ENCODE measurements at places on chromosomes 12 and 14.

GRCh38 chr14:102508774-102509745, 516 bp downstream of the ANKRD9 start:
- DNase-seq = peak; percentile 44

DNA sequence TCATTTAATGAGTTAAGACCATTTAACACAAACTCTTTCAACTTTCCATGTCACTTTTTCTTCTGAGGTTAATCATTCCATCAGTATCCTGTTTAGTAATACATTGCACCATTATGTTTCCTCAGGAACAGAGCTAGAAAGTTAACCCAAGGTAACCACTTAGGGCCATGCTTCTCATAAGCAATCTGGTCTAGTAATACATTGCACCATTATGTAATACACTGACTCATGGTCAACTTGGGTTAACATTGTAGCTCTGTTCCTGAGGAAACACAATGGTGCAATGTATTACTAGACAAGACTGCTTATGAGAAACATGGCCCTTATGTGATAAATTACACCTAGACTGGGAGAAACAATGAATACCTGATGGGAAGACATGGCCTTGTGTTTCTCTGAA, 21.7 kb downstream of the ERH start:
- DNase-seq = peak; percentile 94

- DNase-seq = peak; percentile 52
Observed at GRCh38 chr12:6377667-6377994, 2.3 kb upstream of the SCNN1A start.

GRCh38 chr14:91170504-91171121, 56.7 kb downstream of the DGLUCY start:
- DNase-seq = no peak

DNA sequence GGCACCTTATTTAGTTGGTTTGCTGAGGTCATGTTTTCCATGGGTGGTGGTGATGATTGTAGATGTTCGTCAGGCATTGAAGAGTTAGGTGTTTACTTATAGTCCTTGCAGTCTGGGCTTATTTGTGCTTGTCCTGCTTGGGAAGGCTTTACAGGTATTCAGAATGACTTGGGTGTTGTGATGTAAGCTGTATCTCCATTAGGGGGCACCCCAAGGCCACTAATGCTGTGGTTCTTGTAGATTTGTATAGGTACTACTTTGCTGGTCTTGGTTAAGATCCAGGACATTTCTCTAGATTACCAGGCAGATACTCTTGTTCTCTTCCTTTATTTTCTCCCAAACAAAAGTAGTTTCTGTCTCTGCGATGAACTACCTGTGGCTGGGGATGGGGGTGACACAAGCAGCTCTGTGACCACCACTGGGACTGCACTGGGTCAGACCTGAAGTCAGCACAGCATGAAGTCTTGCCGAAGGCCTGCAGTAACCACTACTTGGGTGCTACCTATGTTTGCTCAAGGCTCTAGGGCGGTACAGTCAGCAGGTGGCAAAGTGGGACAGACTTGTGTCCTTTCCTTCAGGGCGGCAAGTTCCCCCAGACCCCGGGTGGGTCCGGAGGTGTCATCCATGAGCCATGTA, 35.8 kb upstream of the FBXO33 start:
- peak; percentile 61 for DNase-seq

DNA sequence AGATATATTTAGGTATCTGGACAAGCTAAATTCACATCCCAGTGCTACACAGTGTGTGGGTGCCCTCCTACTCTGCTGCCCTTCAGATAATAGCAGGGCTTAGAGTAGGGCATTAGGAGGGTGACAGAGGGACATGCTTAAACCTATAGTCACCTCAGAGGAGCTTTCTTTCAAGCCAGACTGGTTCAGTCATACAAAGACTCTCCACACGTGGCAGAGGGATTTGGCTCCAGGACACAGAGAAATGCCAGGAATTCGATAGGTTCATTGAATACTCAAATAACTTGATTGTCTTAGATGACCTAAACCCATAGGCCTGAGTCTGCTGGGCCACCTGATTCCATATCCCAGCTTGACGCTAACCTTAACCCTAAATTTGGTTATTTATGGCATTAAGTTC, 163.5 kb downstream of the TPH2 start:
- DNase-seq = no peak

GRCh38 chr12:85006206-85006605, 29.9 kb downstream of the TSPAN19 start:
- no peak for DNase-seq

DNA sequence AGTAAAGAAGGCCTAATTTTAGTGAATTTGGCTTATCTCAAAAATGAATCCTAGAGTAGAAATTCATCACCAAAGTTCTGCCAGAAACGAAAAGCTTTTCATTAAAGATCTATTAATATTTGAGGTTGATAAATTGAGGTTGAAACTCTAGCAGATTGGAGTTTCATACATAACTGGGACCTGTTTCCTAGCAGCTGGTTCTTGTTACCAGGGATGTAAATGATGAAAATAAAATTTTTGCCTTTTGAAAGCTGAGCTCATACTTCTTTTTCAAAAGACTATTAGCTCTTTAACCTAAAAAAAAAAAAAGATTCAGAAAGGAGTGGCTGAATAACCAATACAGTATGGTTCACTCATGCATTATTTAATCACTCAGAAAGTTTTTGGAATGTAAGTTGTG, 98.3 kb downstream of the PTGER2 start:
- no peak for DNase-seq

DNA sequence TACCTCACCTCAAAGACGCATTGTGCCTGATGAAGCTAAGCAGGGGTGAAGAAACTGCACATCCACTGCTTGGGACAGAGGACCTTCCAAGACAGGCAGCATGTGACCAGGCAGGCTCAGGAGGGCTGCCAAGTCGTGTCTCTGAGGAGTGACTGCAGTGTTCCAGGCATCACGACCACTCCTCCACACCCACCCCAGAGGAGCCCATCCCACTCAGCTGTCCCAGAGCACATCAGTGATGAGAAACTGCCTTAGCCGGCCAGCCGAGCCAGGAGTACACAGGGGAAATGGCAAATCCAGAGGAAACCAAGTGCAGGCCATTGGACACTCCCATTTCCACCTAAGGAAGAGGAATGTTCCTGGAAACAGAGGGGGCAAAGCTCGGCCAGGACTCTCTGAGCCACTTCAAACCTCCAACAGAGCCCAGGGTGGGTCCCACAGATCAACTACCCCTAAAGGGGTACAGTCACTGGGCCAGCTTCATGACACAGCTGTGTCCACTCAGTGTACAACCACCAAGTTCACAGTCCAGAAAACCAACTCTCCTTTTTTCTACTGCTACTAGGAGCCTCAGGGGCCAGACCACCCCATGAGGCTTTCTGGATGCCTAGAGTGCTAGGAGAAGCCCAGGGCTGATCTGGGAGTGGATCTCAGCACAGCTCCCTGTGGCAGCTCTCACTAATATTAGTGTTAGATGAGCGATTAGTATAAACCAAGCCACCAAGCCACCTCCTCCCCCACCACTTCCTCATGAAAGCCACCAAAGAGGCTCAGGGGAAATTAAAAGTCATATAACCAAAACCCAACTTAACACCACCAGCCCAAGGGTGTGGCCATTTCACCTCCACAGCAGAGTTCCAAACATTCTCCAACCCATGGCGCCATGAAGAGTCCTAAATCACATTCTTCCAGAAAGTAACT, 15.4 kb downstream of the PXN start:
- DNase-seq = no peak

DNA sequence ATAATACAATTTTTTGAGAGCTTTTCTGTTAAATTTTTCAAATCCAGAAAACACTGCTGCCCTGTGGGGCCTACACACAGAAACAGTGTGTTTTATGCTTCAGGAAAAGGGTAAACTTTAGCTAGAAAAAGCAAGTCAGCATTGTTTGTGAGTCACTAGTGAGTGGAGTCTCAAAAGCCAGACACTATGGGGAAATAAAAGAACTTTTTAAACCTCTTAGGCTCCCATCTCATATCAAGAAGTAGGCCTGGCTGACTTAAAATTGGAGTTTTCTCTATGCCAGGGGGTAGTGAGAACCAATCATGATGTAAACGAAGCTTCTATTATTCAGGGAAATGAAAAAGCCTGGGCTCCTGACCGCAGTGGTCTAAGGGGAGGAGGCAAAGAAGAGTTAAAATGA, 12.6 kb downstream of the GPR65 start:
- no peak for DNase-seq

- no peak for DNase-seq
Observed at GRCh38 chr14:68065322-68065721, 245.7 kb downstream of the RAD51B start.

DNA sequence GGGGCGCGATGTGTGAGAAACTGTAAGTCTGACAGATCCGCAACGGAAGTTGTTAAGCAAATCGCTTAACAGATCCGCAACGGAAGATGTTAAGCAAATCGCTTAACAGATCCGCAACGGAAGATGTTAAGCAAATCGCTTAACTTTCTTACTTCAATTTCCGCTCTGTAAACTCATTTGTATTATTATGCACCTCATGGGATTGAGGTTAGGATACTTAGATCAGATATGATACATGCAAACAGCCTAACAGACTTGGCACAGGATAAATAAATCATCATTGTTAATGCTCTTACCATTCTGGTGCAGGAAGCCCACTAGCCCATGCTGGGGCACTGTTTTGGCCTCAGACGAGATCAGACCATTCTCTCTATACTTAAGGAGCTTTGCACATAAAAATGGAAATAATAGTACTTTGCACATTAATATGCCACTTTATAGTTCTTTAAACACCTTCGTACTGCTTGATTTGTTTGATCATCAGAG, 399 bp downstream of the NCAPD2 start:
- DNase-seq = peak; percentile 37

- DNase-seq = peak; percentile 44
Observed at GRCh38 chr14:34012978-34013720, 62.3 kb upstream of the EGLN3 start.

DNA sequence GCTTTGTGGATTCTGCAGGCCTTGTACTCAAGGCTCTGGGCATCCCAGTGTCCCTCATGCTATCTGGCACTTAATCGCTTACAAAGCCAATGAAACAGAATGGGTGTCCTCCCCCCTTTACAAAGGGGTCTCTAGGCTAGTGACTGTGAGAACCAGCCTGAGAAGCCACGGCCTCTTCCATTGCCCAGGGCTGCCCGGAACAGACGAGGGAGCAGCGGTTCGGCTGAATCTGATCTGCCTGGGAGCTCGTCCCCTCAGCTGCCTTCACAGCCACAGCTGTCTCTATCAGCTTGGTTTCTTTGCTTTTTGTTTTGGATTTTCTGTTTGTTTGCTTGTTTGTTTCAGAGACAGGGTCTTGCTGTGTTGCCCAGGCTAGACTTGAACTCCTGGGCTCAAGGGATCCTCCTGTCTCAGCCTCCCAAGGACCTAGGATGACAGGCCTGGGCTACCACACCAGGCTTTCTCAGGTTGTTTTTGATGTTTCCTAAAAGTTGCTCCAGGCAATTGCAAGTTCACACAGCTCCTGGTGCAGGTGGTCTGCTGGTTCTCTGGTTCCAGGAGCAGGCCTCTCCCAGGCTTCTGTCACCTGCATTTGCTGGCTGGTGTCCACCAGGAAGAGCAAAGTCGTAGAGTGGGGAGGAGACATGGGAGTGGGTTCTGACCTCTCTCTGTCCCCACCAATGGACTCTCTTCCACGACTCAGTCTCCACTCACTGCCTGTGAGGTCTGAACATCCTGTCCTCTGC, 10.9 kb upstream of the RIN3 start:
- DNase-seq = peak; percentile 3

- DNase-seq = no peak
Observed at GRCh38 chr12:10891937-10892336, 7.9 kb upstream of the PRH1 start.

DNA sequence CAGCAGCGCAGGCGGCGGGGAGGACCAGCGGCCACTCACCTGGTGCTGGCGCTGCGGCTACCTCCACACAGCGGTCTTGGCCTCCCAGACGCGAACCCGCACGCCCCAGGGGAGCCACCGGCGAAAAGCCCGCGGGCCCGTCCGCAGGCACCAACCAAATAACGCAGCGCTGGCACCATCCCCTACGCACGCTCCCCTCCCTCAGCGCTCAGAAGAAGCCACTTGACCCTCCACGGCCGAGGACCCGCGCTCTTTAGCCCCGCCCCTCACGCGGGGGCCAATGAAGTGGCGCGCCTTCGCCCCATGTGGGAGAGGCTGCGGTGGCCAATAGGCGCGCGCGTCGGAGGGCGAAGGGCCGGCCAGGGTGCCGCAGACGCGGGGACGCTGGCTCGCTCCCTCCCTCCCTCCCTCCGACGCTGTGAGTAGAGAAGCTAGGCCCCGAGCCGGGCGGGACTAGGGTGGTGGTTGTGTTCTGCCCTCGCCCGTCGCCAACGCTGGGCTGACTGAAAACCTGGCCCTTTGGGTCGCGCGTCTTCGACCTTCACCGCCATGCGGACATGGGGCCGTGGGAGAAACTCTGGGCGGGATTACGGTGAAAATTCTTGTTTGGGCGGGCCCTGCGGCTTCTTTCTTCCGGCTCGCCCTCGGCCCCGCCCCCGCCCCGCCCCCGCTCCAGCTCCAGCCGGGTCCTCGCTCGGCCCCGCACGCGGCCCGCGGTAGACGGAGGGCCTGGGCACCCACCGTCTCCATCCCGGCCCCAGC, at the start of the genes DMAC2L and L2HGDH:
DMAC2L (plus strand) TSS at position 353 of the 762 bp plus-strand sequence. CDS start 9,164 bp downstream, outside the sequence.
L2HGDH (minus strand) TSS at position 258 of the 762 bp plus-strand sequence; CDS start at position 179, 79 bp downstream.
- DNase-seq = peak; percentile 95

DNA sequence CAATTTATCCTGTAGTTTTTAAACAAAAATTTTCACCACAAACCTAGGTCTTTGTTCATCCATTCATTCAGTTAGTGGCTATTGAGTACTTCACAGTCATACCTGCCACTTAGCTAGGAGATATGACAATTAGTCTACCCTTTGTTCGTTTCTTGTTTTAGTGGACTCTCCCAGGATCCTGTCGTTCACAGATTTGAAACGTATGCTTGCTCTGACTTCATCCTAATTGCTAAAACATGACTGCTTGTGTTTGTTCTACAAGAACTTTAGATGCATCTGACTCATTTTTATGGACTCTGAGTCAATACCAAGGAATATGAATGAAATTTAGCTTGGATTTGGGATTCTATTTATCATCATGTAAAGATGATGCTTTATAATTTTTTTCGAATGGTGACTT, 69.5 kb downstream of the TBC1D30 start:
- peak; percentile 10 for DNase-seq

DNA sequence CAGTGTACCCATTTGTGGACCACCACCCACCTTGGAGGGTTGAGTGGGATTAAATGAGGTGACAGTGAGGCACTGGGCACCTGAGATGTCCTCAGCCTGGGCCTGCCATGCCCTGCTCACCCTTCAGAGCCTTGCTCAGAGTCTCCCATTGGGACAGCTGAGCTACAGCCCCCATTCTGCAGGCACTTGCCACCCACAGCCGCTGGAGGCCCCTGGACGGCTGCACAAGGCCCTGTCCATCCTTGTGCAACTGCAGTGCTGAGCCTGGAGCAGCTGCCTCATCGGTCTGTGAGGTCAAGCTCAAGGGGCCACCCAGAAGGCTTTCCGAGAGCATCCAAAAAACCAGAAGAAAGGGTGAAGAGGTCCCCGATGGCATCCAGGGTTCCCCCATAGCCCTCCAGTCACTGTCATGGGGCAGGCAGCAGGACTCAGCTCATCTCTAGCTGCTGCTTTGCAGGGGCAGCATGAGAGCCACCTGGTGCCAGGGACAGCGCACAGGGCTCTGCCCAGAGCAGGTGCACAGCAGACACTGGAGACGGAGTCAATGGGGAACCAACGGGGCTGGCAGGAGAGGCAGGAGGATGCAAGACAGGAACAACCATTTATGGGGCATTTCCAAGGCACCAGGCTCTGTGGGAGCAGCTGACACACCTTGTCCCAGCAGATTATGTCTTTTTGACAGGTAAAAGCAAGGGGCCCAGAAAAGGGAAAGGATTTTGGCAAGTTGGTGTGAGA, 84.6 kb downstream of the ARL6IP4 start:
- DNase-seq = no peak
